NCI-H1930 (cell line): ENCODE measurements at places on chromosomes 1 and 21.

GRCh38 chr1:113904293-113904673 lies 316 bp downstream of the AP4B1 start:
- no peak for DNase-seq

DNA sequence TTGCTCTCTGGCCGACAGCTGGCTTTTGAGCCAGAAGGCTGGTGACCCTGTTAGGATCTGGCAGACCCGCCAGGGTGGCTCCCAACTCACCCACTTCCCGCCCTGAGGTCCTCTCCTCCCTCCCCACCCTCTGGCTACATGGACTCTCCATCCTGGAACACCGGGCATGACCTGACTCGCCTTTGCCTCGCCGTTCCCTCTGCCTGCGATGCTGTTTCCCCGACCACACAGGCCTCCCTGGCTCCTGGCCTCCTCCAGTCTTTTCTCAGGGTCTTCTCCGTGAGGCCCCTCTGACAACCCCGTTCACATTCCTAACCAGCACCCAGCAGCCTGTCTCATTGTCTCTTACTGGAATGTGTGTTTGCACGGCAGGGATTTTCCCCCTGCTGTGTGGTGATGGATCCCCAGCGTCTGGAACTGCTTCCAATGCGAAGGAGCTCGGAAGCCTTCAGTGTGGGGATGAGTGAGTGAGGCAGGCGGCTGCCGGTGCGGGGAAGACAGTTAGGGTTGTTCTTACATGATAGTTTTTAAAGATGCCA lies 46.0 kb upstream of the POFUT2 start:
- DNase-seq = no peak

- DNase-seq = no peak
Observed at GRCh38 chr1:156055281-156056048, 883 bp downstream of the LAMTOR2 start.

GRCh38 chr1:20982316-20982715 lies 194.4 kb downstream of the EIF4G3 start:
- no peak for DNase-seq

- no peak for DNase-seq
Observed at GRCh38 chr21:35343046-35343819, 294.1 kb upstream of the RUNX1 start.
